ENCODE measurements at places on chromosomes 6 and 20. TPM values are rescaled to one million over a fixed set of nuclear protein-coding genes. Genes with fewer than 3 reads are reported as not detected.

DNA sequence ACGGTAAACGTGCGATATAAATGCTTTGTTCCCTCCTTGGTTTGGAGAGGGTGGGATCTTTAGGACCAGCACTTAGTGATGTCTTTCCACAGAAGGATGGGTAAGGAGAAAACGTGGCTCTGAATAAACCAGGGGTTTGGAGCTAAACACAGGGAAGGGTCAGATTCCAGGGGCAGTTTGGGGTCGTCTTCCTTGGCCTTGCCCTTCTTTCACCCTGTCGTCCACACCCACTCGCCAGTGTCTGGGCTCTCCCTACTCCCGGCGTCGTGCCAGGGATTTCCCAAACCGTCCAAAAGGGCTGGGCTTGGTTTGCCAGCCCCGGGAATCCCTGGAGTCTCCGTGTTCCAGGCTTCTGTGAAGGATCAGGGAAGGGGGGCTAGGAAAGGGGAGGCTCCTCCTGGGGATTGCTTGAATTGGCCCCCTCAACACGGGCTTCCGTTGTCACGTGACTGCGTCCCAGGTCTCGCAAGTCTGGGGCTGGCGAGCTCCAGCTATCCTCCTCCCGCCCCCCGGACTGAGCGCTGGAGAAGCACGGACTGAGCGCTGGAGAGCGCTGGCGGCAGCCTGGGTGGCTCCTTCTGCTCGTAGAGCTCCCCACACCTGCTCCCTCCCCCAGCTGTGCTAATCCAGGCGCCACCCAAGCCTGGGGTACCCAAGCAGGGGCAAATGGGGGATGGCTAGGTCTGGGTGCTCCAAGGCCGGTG lies 9.4 kb upstream of the ARMC12 start:
- peak; percentile 65 for DNase-seq

GRCh38 chr6:167567142-167568033 lies 242.5 kb downstream of the TTLL2 start:
- DNase-seq, result no peak

GRCh38 chr6:122449069-122449468 lies 22.5 kb downstream of the SERINC1 start:
- no peak for DNase-seq

DNA sequence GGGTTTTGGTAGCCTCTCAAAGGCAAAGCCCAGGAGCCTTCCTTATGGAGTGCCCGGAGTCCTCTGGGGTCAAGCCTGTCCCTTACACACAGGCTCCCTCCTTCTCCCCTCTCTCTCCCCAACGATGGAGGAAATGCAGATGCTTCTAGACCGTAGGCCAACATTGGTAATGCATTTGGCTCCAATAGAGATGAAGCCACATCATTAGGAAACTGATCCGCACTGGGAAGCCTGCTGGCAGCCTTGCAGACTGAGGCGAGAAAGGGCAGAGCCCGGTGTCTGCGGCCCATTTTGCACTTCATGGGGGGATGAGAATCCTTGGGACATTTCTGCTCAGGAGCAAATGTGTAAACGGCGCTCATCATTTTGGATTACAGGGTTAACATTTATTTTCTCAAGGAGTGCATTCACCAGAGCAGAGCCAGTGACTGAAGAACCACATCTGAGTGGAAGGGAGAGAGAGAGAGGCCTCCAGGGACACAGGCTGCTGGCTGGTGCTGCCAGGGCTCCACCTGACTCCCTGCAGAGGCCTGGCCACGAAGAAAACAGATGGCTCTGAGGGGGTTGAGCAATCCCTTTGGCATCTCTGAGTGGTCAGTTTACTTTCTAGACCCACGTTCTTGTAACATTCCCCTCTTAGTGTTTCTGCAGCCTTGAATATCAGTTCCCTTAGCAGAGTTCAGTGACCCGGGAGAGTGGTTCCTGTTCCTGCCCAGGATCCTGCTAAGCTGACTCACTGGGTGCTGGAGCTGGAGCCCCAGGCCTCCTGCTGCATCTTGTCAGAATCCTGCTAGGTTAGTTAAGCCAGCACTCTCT lies 4.4 kb upstream of the CST3 start:
- DNase-seq, result peak; percentile 89

DNA sequence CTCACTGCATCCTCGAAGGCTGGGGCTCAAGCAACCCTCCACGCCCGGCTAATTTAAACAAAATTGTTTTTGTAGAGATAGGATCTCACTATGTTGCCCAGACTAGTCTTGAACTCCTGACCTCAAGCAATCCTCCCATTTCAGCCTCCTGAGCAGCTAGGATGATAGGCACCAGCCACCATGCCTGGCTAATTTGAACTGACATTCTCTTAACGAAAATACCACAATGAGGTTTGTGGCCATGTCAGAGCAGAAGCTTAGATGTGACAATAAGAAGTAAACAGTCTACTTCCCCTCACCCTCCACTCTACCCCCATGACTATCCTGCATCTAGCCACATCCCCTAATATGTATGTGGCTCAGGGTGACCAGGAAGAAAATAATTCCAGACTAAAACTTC lies 74.8 kb upstream of the PLCB4 start:
- DNase-seq, result no peak

DNA sequence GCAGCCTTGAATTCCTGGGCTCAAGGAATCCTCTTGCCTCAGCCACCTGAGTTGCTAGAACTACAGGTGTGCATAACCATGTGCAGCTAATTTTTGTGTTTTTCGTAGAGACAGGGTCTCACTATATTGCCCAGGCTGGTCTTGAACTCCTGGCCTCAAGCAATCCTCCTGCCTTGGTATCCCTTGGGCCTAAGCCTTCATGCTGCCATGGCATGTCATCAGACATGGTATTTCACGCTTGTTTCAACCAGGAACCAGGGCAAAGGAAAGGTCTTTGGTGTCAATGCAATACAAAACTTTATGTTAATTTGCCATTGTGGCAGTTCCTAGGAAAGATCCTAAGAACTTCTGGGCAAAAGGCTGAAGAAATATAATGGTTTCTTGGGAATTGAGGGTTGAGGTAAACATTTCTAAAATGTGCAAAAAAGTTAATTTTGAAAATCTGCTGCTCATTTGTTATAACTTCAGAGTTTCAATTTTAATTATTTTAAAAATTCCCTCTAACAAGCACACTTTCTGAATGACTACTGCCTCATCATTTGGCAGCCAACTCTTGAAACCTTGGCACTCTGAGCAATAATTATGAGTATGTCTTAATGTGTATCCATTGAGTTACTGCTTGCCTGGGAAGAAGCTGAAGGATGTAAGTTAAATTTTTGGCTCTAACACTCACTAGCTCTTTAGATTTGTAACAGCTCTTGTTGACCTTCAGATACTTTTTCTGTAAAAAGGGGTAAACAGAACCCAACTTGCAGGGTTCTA lies 154.1 kb downstream of the GJA10 start:
- DNase-seq, result no peak

DNA sequence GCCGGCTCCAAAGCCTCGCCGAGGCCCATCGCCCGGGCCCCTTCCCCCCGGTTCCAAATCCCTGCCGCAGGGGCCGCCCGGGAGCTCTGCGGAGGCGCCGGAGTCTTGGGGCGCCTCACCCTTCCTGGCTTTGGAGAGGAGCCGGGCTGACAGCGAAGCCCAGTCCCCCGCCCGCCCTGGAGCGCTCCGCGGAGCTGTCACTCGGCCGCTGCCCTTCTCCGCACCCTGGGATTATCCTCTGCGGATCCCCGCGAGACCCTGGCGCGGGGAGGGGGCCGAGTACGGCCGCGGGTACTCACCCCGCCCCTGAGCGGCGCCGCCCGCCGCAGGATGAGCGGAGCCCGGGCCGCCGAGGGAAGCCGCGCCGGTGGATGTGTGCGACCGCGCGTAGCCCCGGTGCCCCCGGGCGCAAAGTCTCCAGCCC lies 343 bp downstream of the SNAP91 start:
- DNase-seq, result peak; percentile 2

GRCh38 chr20:57522380-57523140 lies 2.4 kb downstream of the CTCFL start:
- no peak for DNase-seq

GRCh38 chr6:106858653-106859092 lies 115.9 kb downstream of the CD24 start:
- DNase-seq, result peak; percentile 95

GRCh38 chr20:9214685-9215084 lies 145.8 kb downstream of the PLCB4 start:
- peak; percentile 93 for DNase-seq

GRCh38 chr20:62400021-62400420 lies 7.1 kb downstream of the CABLES2 start:
- DNase-seq, result no peak

- DNase-seq, result no peak
Observed at GRCh38 chr6:104956731-104957294, at the start of gene LIN28B. LIN28B (plus strand) TSS chr6:104957107; CDS start chr6:104957251, 144 bp downstream.

GRCh38 chr6:123415844-123416468 lies 220.8 kb downstream of the TRDN start:
- DNase-seq, result peak; percentile 79

DNA sequence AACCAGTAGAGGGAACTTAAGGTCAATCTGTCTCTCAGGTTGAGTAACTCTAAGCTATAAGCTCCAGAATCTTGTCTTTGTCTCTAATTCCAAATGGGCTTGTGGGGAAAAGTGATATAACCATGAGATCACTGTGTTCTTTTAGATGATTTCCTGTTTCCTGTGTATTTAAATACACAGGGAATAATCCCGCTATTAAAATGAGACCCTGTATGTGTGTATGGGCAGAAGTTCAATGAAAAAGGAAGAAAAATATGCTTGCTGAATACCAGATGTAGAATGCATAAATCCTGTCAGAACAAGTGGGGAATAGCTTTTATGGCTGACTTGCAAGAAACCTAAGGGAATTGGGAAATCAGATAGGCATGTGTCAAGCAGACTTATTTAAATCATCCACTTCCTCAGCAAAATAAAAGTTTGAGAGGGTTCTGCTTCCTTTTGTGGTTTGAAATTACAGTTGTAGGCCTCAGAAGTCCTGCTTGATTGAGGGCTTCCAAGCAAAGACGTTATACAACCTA lies 164.7 kb upstream of the PDE7B start:
- peak; percentile 51 for DNase-seq

DNA sequence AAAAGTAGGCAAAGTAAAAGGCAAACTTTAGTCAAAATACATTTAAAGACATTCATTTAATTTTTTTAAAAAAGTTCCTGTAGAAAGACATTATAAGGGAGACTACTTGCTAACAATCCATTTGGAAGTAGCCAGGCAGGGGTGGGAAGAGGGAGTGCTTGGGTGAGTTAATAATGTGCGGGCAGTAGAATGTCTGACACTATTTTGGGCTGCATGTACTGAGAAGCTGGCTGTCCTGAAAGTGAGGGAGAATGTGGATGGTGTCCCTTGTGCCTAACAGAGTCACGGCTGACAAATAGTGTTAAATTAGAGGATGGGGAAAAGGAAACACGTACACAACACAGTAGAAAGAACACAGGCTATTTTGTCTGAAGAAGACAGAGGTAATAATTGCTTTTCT lies 142.5 kb downstream of the LCA5 start:
- no peak for DNase-seq

- DNase-seq, result no peak
Observed at GRCh38 chr6:2007165-2007564, 238.2 kb downstream of the GMDS start.

DNA sequence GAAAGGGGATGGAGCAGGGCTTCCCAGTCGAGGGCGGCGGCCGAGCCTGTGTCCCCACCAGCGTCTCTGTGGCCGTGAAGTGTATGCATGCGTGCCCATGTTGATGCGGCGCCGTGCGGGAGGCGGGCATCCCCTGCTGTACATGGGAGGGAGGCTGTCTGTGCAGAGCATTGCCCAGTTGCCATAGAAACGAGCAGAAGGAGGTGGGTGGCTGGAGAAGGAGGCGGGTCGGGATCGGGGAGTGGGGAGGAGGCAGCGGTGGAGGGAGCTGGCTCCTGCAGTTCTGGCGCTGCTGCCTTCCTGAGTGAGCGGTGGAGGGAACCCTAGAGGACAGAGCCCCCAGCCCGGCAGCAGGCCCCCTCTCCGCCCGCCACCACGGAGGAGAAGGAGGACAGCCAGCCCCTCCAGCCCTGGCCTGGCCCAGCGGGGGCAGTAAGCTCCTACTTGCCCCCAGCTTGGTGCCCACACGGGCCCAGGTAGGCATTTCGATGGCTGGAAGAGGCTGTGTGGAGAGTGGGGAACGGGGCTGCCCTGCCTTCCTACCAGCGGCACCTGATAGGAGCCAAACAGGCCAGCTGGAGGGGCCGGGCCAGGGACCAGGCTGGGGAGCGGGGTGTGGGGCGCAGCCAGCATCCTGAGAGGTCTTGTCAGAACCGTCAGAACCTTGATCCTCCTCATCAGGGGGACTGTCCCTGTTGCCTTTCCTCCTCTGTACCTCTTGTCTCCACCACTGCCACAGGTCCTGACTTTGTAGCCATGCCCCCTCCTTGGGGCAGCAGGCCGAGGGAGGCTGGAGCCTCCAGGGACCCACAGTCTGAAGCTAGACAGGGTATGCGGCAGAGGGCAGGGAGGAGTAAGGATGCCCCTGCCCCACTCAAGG lies 41.3 kb downstream of the SPDEF start:
- DNase-seq, result peak; percentile 28

DNA sequence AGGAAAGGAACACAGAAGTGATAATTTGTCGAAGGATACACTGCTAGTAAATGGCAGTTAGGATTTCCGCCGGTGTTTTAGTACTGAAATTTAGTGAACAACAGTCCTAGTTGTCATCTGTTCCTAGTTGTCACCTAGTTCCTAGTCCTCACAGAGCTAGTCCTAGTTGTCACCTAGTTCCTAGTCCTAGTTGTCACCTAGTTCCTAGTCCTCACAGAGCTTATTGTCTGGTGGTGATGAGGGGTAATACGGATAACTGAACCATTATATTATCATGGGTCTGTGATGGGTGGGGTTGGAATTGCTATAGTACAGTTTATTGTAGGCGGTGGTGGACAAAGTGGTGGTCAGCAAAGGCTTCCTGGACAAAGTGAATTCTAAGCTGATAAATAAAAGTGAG lies 1.8 kb downstream of the SNRNP48 start:
- no peak for DNase-seq

GRCh38 chr20:25249198-25249931 lies 1.5 kb downstream of the PYGB start:
- DNase-seq, result peak; percentile 42

MYLIP gene
- total RNA-seq, result 12.2 TPM

ASIP gene
- total RNA-seq, result not detected

SSTR4 gene
- total RNA-seq, result not detected

CD109 gene
- total RNA-seq, result 39.2 TPM

ZFP64 gene
- 21.9 TPM for total RNA-seq
